MCF 10A (cell line): ENCODE measurements at places on chromosomes 1 and 21.

DNA sequence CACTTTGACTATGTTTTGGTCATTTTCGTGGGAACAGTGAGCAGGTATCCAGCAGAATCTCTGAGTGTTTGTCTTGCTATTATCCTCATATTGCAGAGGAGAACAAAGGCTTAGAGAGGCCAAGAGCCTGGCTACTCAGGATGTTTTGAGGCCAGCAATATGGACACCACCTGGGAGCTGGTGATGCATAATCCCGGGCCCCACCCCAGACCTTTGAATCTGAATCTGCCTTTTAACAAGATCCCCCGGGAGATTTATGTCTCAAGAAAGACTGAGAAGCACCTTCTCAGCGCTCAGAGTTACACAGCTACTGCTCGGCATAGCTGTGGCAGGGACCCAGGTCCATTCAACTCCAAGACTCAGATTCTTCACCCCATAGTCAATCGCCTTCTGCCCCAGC lies 72.8 kb downstream of the PTPRU start:
- no peak for DNase-seq

DNA sequence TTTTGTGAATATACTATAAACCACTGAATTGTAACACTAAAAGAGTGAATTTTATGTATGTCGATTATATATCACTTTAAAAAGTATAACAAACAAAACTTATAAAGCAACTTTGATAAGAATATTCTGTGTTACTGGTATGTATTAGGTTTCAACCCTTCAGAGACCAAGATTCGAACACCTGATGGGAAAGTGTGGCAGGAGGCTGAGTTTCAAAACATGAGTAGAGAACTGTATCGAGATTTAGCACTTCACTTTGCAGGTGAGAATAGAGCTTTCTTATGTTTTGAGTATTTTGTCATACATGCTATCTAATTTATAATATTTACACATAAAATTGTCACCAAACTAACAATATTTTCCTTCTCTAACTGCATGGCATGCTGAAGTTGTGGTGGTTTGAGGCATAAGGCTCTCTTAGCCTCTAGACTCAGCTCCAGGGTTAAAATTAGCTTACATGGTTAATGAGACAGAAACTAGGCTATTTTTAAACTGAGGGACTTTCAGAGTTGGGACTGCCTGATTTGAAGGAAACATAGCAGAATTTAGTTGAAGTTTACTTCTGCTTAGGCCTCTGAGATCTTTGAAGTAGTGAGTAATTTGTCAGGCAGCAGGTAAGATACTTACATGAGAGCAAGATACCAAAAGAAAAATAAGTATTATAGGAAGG lies 48.6 kb downstream of the CEP350 start:
- no peak for DNase-seq

DNA sequence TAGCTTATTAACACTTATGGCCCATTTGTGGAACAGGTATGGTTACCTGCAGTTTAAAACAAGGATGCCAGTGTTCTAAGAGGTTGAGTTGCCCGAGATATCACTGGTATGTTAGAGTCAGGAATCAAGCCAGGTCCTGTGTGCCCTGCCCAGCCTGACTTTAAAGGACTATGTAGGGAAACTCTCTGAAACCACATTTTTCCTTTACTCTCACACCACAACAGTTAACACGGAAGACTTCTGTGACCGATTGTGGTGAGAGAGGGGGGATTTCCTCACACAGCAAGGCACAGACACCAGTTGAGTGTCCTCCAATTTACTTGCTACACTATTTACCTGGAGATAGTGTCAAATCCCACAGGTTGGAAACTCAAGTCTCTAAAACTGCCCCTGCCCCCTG lies 47.8 kb downstream of the UCK2 start:
- no peak for DNase-seq

GRCh38 chr1:12634156-12634555 lies 9.7 kb upstream of the AADACL4 start:
- DNase-seq = no peak

- no peak for DNase-seq
These were observed 9.8 kb downstream of the CACNA1E start for GRCh38 chr1:181493166-181493565.

DNA sequence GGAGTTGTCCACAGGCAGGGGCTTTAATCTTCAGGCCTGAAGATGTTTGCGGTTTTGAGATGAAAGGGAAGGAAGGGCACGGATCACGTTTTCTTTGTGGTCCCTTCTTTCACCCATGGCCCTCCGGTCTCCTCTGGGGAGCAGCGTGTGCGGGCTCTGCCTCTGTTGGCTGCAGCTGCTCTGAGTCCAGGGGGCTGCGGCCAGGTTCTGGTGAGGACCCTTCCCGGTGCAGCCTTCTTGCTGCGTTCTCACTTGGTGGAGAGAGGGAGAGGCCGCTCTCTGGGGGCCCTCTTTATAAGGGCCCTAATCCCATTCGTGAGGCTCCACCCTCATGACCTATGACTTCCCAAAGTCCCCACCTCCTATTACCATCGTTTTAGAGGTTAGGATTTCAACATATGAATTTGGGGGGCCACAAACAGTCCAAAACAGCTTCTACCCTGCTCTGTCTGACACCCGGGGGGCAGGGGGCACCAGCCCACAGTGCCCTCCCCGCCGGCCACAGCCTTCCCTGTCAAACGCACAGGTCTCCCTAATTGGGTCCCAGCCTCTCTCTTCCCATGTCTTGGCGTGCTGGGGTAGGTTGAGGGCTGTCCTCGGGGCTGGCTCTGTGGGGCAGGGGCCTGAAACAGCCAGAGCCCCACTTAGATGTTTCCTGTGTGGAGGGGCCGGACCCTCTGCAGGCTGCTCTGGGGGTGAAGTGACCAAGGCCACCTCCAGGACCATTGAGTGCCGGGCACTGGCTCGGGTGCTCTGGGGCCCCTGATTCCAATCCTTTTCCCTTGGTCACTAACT lies 100.1 kb upstream of the C1orf174 start:
- DNase-seq = no peak

GRCh38 chr1:53687901-53688300 lies 51.1 kb downstream of the GLIS1 start:
- DNase-seq = no peak

GRCh38 chr1:229843627-229844238 lies 217.7 kb downstream of the URB2 start:
- peak; percentile 91 for DNase-seq

DNA sequence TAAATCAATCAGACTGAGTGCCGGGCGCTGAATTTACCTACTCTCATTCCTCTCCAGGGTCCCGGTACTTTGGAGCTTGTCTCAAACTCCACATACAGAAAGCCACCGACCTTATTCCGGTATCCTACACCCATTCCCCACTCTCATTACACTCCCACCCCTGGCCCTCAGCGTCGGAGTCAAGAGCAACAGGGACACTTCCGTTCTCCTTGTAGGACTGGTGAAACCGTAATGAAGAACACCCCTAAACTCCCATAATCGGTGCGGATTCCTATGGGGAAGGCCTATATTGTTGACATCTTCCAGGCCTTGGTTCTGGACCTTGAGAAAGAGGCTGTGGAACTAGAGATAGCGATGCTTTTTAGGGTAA lies 798 bp downstream of the ZBED6 start:
- peak; percentile 69 for DNase-seq

DNA sequence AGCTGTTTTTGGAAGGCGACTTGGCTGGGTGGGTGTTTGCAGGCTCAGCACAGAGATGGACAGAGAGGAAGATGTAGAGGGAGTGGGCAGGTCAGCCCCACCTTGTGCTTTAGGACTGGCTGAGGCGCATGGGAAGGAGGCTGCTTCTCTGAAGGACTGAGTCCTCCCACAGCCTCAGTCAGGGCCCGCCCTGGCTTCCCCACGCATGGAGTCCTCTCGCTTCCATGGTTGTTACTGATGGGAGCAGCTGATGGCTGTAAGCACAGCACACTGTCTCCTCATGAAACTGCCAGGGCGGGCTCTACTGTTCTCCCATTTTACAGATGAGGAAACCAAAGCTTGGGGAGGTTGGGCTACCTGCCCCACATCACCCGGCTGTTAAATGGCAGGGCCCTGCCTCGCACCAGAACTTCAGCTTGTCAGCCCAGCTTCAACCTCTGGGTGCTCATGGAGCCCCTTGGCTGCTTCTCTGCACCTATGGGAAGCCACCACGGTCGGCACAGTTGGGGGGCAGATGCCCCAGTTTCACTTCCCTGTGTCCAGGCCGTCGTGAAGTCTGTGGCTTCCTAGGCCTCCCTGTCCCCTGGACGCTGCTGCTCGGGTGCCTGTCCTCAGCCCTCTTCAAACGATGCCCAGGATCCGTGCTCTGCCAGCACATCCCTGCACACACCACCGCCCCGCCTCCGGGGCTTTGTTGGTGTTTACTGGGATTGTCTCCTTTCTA lies 2.4 kb downstream of the TMEM201 start:
- no peak for DNase-seq

- DNase-seq = no peak
These were observed 52.2 kb downstream of the ACP6 start for GRCh38 chr1:147618077-147618569.

DNA sequence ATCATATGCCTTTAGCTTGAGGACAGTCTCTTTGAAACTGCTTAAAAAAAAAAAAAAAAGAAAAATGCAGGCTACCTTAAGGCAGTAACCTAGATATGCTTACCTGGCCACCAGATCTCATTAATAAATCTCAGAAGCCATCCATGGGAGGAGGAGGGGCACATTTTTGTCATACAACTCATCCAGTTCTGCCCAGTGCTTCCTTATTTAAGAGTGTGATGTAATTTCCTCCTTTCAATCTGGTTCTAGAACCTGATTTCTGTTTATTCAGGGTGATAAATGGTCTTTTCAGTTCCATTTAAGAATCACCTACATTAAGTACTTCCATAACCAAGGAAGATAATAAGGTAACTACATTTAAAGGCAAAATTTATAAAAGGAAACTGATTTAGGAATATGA lies 6.1 kb downstream of the ERRFI1 start:
- peak; percentile 74 for DNase-seq

DNA sequence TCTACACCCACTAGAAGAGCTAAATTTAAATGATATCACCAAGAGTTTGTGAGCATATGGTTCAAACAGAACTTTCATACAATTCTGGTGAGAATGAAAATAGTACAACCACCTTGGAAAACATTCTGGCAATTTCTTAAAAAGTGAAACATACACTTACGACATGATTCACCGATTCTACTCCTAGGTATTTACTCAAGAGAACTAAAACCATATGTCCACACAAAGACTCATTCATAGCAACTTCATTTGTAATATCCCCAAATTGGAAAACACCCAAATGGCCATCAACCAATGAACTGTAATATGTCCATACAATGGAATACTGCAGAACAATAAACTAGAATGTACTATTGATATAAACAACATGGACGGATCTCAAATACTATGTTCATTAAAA lies 51.2 kb upstream of the ADAM30 start:
- DNase-seq = peak; percentile 41

DNA sequence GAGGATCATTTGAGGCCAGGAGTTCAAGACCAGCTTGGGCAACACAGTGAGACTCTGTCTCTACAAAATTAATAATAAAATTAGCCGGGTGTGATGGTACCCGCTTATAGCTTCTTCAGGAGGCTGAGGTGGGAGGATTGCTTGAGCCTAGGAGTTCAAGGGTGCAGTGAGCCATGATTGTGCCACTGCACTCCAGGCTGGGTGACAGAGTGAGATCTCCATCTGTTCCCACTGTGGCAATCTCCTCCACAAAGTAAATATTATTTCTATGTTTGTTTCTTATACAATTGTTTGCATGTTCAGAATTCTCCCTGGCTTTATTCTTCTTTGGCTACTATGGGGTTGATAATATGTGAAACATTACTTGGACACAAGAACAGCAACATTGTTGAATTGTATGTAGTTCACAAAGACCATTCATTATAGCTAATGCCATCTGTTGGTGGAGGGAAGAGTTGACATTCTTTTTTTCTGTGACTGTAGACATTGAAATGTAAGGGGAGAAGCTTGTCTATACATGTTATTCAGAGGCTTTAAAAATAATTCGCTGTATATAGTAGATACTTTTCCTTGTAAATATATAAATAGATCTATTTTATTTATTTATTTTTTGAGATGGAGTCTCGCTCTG lies 47.8 kb upstream of the SRSF10 start:
- peak; percentile 57 for DNase-seq

GRCh38 chr1:26574719-26575251 lies 45.2 kb downstream of the RPS6KA1 start:
- DNase-seq = no peak

- DNase-seq = no peak
These were observed 4.9 kb upstream of the MIIP start for GRCh38 chr1:12014141-12014991.

DNA sequence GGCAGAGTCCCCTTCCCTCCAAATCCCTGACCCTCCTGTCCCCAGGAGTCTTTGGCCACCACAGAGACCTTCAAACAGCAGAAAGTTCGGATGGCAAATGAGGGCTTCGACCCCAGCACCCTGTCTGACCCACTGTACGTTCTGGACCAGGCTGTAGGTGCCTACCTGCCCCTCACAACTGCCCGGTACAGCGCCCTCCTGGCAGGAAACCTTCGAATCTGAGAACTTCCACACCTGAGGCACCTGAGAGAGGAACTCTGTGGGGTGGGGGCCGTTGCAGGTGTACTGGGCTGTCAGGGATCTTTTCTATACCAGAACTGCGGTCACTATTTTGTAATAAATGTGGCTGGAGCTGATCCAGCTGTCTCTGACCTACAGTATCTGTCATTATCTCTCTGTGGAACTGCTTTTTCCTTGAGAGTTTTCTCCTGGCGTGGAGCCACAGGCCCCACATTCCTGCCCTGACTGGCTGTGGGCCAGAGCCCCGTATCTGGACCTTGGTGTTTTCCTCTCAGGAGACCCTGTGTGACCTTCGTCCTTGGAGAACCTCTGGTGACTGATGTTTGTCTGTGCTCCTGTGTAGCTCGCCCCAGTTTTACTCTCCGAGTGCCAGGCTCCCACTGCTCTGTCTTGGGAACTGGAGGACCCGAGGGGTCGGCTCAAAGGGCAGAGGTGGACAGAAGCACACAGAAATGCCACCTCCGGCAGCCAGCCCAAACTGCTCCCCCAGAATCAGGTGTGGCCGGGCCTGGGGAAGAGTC lies 4.8 kb downstream of the SLC27A3 start:
- DNase-seq = no peak

- DNase-seq = peak; percentile 42
These were observed 634.9 kb downstream of the LMO4 start for GRCh38 chr1:87963556-87963955.

GRCh38 chr21:45948576-45949141 lies 32.9 kb upstream of the COL6A1 start:
- DNase-seq = no peak

DNA sequence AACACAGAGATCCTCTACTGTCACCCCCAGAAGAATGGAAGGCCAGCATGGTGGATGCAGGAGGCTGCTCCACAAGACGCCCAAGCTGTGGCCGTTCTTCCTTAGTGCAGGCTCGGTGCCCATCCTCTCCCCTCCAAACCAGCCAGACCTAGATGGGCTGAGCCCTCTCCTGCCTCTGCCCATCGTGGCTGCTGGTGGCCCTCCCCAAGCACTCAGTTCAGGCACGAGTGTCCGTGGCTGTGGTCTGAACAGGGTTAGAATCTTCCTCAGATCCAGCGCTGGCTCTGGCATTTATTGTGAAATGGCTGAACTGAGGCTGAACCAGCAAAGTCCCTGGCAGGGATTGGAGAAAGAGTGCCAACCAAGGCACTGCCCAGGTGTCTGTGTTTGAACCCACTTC lies 59.5 kb downstream of the TRIM11 start:
- DNase-seq = no peak

GRCh38 chr1:1606232-1606631 lies 6.3 kb upstream of the FNDC10 start:
- DNase-seq = no peak
